ENCODE measurements at places on chromosomes 11 and 22.

GRCh38 chr22:35564975-35565867 lies 24.6 kb downstream of the RASD2 start:
- DNase-seq: no peak

GRCh38 chr22:33984656-33985285 lies 64.5 kb upstream of the LARGE1 start:
- peak; percentile 84 for DNase-seq

- DNase-seq: no peak
Observed at GRCh38 chr11:43381802-43382201, 23.1 kb downstream of the TTC17 start.

GRCh38 chr11:104957280-104957679 lies 11.1 kb downstream of the CASP4 start:
- no peak for DNase-seq

DNA sequence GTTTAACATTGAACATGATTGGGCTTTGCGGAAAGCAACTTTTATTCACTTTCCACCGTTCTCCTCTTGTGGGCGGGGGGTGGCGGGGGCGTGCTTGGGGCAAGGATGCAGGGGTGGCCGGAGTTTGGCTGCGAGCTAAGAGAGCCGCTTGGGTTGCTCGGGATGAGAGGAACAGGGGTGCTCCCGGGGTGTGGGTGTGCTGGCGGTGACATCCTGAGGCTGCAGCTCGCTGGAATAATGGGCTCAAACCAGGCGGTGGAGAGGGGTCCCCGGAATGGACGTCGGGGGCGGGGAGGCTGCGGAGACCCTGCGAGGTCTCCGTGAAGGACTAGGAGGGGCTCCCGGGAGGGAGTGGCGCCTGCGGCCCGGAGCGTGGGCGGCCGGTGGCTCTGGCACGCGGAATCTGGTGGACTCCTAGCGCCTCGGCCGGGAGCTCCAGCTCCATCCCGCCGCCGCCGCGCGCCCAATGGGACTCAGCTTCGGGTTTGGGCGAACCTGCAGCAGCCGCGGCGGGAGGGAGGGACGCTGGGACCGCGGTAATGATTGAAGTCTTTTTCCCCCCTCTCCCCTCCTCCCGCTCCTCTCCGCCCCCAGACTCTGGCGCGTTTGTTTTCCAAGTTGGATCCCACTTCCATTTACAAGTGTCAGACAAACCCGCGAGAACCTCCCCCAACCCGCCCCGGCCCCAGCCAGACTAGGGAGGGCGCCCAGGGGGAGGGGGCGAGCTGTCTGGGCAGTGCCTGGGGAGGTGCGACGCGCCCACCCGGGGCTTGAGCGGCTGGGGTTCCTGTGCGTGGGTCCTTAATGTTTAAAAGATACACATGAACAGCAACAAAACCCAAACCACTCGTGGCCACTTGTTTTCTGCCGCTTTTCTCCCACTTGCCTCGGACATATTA lies 2.0 kb downstream of the FAT3 start:
- no peak for DNase-seq

Data from NCI-H1092 (cell line).